ENCODE measurements at places on chromosomes 12 and 14.
A peak's percentile ranks its signal among the peaks of the same experiment; 100 is the strongest.

GRCh38 chr12:28027947-28028724, 55.6 kb upstream of the PTHLH start:
- DNase-seq: no peak

GRCh38 chr12:18146363-18146762, 56.4 kb upstream of the RERGL start:
- no peak for DNase-seq

- DNase-seq: peak; percentile 29
These were observed 9.8 kb upstream of the RIMKLB start for GRCh38 chr12:8687846-8688601.

- DNase-seq: no peak
These were observed 484.7 kb downstream of the LRIG3 start for GRCh38 chr12:58435647-58436046.

DNA sequence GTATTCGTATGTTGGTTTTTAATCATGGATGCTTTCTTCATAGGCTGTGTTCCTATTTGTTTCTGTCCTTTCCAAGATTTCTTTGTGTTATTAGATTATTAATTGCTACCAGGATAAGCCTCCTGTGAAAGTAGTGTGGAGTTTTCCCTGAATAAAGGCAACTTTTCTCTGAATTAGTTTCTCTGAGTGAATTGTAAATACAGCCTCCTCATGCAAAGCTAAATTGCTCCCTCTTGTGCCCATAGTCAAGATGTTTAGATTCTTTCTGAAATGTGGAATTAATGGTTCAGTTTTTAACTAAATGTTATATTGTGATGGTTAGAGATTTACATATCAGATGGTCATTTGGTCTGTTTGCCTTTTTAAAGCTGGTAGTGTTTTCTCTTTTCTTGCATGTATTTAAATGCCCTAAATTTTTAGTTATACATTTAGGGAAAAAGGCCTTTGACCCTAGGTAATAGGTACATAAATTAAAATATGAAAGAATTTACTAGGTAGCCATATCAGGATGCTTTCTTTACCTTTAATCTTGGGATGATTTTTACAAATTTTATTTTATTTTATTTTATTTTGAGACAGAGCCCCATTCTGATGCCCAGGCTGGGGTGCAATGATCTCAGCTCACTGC, 8.9 kb downstream of the APAF1 start:
- DNase-seq: no peak
